Chondrocyte (in vitro differentiated cells): ENCODE measurements at places on chromosomes 12 and 14.
A peak's percentile ranks its signal among the peaks of the same experiment; 100 is the strongest.

GRCh38 chr12:7144414-7145120 is 14.4 kb downstream of the CLSTN3 start:
- peak; percentile 20 for DNase-seq

- DNase-seq, result peak; percentile 39
These were observed 15.9 kb downstream of the PLEKHG3 start for GRCh38 chr14:64720131-64720576.

GRCh38 chr12:65998536-65999530 is 131.7 kb downstream of the LLPH start:
- DNase-seq, result no peak

- DNase-seq, result no peak
These were observed 47.9 kb upstream of the GARIN2 start for GRCh38 chr14:67141146-67141900.

GRCh38 chr14:80780500-80780899 is 161.0 kb downstream of the CEP128 start:
- no peak for DNase-seq

GRCh38 chr12:54276368-54276767 is 3.6 kb downstream of the CBX5 start:
- DNase-seq, result no peak

DNA sequence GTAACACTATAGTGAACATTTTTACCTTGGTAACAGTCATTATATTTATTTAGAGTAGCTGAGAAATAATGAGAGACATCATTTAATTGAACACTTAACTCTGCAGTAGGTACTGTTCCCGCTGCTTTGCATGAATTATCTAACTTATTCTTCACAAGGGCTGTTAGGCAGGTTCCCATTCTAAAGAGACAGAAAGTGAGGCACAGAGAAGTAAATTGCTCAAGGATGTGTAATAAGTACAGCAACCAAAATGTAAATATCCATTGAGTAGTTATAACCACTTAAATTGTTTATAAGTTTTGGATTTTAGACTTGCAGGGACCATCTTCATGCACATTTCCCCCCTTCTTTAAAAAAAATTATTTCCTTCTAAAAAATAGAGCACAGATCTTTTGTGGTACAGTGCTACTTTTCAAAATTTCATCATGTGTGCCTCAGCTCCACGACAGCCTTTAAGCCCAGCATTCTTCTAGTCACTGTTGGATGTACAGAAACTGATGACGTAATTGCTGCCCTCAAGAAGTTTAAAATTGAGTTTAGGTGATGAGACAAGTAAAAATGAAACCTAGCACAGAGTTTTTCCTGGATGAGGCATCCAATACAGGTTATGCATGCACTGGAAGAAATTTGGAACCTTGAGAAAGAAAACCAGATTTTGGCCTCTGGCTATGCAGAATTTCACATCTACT is 6.0 kb upstream of the MANSC4 start:
- no peak for DNase-seq

DNA sequence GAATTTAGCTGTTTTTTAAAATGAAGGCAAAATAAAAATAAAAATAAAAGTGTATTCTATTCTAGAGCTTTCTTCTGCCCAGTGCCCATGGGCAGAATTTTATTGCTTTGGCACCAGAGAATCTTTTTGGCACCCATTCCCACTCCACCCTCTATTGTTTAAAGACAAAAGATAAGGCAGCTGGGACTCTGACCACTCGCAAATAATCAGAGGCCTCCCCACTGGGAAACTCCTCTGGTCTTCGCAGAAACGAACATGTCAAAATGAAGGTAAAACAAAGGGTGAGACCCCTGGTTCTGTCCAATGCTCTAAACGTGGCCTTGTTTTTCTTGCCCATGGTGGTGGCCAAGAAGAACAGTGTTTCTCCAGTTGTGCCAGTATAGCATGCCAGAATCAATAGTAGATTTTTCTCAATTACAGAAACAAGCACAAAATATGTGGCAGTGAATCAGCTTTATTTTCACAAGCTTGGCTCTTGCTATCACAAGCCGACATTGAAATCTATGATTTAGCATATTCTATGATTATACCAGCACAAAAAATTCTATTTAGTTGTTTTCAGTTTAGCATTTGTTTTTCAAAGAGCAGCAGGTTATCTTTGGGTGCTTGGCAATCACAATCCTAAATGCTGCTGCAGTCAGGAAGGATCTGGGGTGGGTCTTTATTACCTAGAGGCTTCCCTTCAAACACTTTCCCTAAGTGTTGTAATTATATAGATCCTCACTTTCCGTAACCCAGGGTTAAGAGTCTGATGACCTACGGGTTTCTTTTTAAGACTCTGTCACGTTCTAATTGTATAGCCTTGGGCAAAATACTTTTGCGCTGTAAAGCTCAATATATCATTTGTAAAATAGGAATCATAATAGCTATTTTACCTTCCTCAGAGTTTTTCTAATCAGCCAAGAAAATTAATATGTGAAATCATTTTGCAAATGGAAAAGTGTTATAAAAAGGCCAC is 50.5 kb downstream of the KITLG start:
- no peak for DNase-seq

DNA sequence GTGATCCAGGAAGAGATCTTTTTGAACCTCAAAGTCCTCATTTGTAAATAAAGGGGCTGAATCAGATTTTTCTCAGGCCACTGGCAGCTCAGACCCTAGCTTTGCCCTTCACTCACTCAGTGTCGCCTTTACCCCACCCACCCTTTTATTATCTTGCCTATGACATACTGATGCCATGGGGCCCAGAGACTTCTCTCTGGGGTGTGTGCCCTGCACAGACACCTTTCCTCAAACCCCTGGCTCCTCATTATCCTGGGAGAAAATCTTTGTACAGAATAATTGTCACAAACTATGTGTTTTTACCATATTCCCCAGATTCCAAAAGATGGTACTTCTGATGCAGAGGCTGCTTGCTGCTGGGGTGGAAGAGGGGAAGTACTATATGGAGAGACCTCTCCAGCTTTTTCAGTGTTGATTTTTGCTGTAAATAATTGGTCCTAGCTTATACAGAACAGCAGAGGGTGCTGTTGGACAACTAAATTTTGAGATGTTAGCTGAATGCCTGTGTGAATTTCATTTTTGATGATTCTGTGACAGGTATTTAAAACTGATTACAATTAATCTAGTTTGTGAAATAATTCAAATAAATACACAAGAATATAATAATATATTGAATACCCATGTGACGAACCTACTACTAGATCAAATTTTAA is 53.9 kb upstream of the DCD start:
- no peak for DNase-seq

GRCh38 chr14:67486890-67487289 is 1.6 kb downstream of the TMEM229B start:
- DNase-seq, result no peak

DNA sequence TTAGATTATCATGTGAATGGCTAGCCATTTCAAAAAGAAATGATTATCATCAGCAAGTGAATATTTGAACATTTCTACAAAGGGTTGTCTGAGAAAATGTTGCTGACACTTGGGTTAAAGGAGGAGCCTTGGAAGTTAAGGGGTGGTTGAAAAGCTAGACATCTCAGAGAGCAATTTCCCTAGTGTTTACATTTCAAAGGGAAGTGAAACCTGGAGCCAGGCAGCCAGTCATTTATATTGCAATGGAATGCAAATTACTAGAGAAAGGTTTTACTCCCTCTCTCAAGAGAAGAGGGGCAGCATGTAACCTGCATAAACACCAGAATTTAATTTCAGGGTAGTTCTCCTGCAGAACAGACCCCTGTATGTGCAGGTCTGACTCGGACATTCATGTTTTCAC is 279.0 kb downstream of the SLC16A7 start:
- DNase-seq, result no peak

GRCh38 chr12:117875744-117876435 is 92.9 kb downstream of the KSR2 start:
- DNase-seq, result no peak
